ENCODE measurements at places on chromosomes 1 and 21.

- DNase-seq, result no peak
Observed at GRCh38 chr1:19429611-19430010, 55.7 kb downstream of the CAPZB start.

DNA sequence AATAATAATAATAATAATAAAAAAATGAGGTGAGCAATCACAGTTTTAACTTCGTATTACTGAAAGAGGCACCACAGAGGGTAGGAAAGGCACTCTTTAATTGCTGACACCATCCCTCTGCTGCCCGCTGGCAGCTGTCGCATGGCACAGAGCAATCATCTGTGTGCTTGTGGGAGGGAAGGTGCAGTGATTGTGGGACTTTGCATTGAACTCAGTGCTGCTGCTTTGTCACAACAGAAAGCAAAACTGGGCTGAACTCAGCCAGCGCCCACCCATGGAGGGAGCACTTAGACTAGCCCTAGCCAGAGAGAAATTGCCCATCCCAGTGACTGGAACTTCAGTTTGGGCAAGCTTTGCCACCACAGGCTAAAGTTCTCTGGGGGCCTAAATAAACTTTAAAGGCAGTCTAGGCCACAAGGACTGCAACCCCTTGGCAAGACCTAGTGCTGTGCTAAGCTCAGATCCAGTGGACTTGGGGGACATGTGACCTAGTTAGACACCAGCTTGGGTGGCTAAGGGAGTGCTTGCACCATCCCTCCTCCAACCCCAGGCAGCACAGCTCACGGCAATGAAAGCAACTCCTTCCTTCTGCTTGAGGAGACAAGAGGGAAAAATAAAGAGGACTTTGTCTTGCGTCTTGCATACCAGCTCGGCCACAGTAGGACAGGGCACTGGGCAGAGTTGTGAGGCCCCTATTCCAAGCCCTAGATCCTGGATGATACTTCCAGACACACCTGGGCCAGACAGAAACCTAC, 59.3 kb downstream of the WDR4 start:
- DNase-seq, result no peak

DNA sequence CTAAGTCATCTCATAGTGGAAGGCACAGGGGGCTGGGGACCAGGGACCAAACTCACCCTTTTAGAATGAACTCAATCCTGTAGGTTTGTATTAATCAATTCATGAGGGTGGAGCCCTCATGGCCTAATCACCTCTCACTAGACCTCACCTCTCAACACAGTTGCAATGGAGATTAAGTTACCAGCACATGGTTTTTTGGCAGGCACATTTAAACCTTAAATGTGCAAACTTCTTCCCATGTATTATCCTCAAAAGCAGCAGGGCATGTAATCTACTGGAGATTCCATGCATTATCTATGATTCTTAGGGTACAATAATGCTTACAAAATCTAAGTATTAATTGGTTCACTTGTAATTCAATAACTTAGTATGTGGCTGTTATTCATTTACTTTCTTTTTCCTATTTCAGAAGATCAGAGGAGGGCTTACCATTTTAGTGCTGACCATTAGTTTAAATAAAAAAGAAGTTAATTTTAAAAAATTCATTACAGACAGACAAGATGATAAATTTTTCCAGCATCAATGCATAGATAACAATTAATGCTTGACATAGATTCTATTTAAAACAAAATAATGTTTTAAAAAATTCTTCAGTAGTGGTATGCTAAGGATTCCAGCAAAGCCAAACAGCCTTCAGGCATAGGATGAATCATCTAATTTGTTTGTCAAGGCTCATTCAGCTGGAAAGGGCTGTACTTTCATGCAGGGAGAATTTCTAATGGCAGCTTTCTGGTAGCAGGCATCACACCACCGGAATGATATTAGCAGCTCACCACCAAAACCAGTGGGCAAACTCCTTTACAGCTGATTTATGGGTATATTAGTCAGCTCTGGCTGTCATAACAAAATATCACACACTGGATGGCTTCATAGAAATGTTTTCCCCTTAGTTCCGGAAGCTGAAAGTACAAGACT, 124.6 kb upstream of the ZNF648 start:
- DNase-seq, result no peak

DNA sequence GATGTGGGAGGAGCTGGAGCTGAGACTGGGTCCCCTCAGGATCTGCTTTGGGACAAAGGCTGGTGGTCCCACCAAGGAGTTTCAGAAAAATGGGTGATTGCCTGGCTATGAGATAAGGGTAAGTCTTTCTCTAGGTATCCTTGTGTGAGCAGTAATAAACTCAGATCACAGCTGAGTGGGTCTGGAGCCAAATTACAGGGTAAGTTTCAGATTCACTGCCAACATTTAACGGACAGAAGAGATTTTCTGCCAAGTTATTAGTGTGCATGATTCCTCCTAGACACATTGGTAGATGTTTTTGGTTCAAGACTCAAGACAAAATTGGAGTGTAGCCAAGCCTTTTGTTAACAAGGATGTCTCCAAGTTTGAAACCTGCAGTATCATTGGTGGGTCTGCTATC, 7.5 kb downstream of the CD1B start:
- DNase-seq, result no peak

DNA sequence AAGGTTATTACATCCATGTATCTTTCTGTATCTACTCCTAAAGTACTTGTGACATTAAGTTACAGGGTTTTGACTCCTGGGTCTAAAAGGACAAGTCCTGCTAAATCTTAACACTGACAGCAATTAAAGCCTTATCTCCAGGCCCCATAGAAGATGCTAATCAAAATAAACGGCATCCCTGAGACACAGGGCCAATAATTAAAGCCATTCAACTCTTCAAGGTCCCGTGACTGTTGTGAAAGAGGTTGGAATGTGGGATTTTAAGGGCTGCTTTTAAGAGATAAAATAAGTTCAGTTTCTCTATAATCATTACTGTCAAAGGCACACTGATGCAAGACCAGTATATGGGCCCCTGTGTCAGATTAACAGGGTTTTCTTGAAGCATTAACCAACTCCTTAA, 8.3 kb downstream of the DNAI4 start:
- DNase-seq, result no peak

GRCh38 chr21:42387164-42387563, 8.7 kb downstream of the TMPRSS3 start:
- no peak for DNase-seq

- no peak for DNase-seq
Observed at GRCh38 chr1:21317035-21317689, 26.9 kb upstream of the ECE1 start.

DNA sequence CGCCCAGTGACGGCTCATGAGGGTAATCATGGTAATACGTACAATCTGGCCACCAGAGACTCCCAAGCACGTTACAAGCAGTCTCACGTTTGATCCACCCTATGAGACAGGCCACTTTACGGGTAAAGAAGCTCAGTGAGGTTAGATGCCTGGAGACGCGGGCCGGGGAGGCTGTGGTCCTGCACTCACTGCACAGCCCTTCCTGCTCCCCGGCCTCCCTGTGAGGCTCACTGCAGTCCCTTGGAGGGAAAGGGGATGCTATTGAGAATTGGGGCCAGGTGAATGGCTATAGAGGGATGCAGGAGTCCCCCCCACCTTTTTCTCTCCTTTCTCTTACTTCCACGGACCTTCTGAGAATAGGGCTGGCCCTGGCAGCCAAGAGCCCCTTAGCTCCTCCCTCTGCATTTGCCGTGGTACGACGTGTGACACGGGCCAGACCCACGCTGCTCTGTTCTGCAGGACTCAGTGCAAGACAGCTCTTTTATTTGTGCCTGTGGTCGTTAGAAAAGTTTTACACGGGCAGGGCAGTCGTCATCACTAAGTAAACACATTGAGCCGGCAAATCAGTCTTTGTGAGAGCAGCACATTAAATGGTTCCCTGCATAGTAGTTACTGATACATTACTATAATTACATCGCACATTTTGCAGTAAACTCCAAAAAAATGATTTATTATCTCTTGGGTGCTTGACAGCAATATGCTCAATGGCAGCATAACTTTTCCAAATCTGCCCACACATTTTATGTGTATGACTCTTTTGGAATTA, 18.8 kb downstream of the KIF26B start:
- DNase-seq, result no peak

GRCh38 chr1:244727871-244728474, 75.0 kb downstream of the DESI2 start:
- no peak for DNase-seq

GRCh38 chr1:45545019-45545493, 5.6 kb upstream of the AKR1A1 start:
- no peak for DNase-seq

DNA sequence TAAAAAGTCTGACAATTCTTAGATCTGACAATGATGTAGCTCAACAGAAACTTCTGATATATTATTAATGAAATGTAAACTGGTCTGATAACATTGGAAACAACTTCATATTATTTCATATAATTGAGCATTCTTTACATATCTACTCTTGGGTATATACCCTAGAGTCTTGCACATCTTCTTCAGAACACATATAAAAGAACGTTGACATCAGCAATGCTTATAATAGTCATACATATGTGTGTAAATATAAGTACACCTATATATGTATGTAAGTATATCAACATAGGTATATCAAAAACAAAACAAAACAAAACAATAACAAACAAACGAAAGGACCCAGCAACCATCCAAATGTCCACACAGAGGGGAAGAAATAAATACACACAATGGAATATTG, 38.4 kb downstream of the NRIP1 start:
- no peak for DNase-seq

DNA sequence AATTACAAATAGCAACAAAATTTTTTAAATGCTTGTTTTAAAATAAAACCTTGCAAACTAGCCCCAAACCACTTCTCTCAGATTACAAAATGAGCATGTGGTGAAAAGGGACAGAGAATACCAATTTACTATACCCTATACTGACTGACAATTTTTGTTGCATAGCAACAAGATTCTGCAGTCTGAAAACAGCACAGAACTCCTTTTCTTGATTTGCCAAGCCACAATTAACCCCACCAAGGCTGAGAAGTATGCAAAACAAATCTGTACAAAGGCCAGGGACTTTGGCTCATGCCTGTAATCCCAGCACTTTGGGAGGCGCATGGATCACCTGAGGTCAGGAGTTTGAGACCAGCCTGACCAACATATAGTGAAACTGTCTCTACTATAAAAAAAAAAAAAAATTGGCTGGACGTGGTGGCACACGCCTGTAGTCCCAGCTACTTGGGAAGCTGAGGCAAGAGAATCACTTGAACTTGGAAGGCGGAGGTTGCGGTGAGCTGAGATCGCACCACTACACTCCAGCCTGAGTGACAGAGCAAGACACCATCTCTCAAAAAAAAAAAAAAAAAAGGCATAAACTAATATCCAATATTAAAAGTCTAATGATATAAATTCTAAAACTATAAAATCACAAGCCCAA, 21.8 kb downstream of the ENAH start:
- no peak for DNase-seq
